ENCODE measurements at places on chromosomes 13 and 19.

DNA sequence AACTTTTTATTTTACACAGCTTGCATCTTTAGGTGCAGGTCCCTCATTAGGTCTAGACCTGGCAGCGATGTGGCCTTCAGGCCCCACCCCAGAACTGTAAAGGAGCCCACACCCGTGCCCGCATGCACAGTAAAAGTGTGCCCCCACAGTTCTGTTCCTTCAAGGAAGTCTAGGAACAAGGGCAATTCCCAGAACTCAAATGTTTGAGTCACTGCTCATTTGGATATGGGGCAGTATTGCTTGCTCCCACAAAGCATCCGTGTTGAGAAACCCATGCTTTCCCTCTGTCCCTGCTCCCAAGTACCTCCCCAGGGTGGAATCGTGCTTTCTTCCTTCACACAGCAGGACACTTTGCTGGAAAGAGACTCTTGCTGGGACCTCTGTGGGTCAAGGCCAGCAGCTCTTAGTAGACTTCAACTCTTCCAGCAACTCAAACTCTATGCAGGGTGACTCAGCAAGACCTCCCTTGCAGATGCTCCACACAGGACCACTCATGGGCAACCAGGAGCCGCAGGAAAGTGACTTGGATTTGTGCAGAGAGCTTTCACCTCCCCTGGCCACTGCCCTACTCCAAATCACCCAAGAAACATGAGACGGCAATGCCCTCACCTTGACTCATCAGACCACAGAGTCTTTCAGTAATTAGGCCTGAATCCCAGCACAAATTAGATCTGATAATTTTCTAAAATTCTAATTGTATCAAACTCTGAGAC is 12.3 kb downstream of the SLC7A1 start:
- no peaks in the 10 kb centered on the region for H3K27me3 ChIP-seq
- DNase-seq: no peak
- H3K4me3 ChIP-seq: no peak overlapping the region

DNA sequence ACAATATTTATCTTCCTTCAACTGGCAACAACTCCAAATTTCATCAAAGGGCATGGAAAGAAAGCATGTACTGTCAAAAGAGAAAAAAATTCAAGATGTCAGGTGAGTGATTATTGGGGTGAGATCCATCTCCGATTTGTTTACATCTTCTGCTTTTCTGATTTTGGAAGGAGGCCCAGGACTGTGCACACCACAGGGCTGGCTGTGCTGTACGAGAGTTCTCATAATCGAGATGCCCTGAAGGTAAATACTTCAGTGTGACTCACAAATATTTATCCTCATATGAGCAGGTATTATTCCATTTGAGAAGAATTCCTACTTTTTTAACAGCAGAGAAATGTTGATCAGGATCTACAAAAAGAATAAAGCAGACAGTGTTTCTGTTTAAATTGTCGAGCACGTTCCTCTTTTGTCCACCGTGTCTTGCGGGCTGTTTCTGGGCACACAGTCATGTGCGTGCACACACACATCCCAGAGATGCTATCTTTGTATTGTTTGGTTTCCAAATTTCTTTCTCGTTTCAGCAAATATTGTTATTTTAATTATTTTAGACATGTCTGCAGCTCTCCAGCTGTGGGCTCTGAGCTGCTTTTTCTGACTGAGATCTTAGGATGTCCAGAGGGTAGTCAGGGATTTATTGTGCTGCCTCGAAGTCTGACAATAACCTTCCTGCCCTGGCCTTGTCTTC is 103.8 kb downstream of the KL start:
- H3K27me3 ChIP-seq: no peaks in the 10 kb centered on the region
- peak overlapping the region; percentile 25 for H3K4me3 ChIP-seq
- H3K27ac ChIP-seq: peak overlapping the region; percentile 72
- H3K36me3 ChIP-seq: peaks cover 9% of the 10 kb centered on the region

DNA sequence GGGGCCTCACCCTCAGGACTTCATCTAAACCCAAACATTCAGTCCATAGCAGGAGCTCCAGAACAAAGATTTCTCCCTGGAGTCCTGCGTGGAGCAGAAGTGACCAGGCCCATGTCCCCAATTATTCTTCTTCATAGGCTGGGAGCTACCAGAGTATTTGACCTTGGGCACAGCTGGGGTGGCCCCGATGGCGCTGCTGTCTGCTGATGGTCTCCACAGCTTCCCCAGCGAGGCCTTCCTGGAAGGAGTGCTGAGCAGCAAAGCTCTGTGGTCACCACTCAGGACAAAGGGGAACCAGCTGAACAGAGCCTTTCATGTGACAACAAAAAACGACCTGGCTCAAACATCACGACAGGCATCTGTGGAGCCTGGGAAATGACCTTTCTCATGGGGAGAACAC is 62.7 kb upstream of the ARGLU1 start:
- H3K36me3 ChIP-seq: no peaks in the 10 kb centered on the region
- H3K4me1 ChIP-seq: peaks cover 23% of the 10 kb centered on the region
- no peak overlapping the region for H3K4me3 ChIP-seq
- no peak overlapping the region for H3K27ac ChIP-seq

GRCh38 chr13:46613409-46614049 is 60.6 kb downstream of the LRCH1 start:
- no peak for DNase-seq
- no peaks in the 10 kb centered on the region for H3K27me3 ChIP-seq
- no peak overlapping the region for H3K4me3 ChIP-seq
- no peak overlapping the region for H3K27ac ChIP-seq
- no peaks in the 10 kb centered on the region for H3K36me3 ChIP-seq

DNA sequence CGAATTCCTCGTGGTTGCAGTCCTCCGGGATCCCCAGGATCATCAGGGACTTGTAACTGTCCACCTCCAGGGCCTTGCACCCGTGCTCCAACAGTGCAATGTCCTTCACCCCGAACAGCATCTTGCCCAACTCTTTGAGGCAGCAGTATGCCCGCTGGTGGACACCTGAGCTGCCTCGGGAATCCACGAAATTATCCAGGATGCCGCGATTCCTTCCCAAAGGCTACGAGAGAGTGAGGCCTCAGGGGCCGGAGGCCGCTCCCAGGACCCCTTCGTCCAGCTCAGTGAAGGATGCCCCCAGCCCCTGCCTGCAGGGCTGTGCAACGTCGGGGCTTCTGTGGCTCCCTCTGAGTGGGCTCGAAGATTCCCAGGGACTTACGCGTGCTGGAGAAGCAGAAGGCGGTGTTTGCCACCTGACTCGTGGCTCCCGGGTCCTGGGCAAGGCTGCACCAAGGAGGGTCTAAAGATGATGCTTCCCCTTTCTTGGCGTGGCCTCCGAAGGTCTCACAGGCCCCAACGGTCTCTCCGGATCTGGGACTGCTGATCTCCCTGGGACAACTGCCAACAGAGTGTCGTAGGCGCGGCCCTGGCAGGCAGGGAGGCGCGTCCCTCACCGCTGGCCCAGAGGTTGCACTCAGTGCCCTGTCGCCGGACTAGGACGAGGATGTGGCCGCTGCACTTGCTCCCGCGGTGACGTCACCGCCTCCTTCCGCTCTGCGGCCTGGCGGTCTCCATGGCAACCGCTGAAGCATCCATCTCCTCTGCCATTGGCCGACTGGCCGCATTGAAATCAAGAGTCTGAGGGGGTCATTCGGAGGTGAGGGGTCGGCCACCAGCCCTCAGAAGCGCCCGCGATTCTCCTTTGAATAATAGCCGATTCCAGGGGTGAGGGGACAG is at the start of gene PNMA8C:
Gene PNMA8C (minus strand): TSS at position 698 of the 897 bp plus-strand sequence. CDS start 577 bp downstream, at position 121.
- DNase-seq: peak; percentile 81
- H3K4me3 ChIP-seq: peak within 1 kb of the TSS; percentile 85
- H3K36me3 ChIP-seq: no peaks in the 10 kb centered on the region
- H3K27ac ChIP-seq: peak within 1 kb of the TSS; percentile 63
- peaks cover 12% of the 10 kb centered on the region for H3K4me1 ChIP-seq

- no peak overlapping the region for H3K27ac ChIP-seq
- no peaks in the 10 kb centered on the region for H3K36me3 ChIP-seq
- H3K4me3 ChIP-seq: no peak overlapping the region
- peaks cover 8% of the 10 kb centered on the region for H3K4me1 ChIP-seq
- no peak for DNase-seq
- peaks cover 67% of the 10 kb centered on the region for H3K27me3 ChIP-seq
These were observed 1.6 kb upstream of the PDE4C start for GRCh38 chr19:18227781-18228271.

GRCh38 chr13:51811046-51811445 is 7.1 kb upstream of the DHRS12 start:
- H3K4me3 ChIP-seq: no peak overlapping the region
- peaks cover 6% of the 10 kb centered on the region for H3K4me1 ChIP-seq
- no peaks in the 10 kb centered on the region for H3K27me3 ChIP-seq
- no peak overlapping the region for H3K27ac ChIP-seq
- no peaks in the 10 kb centered on the region for H3K36me3 ChIP-seq

- no peak for DNase-seq
- peaks cover 7% of the 10 kb centered on the region for H3K27me3 ChIP-seq
- no peak overlapping the region for H3K27ac ChIP-seq
- no peaks in the 10 kb centered on the region for H3K4me1 ChIP-seq
- no peak overlapping the region for H3K4me3 ChIP-seq
- no peaks in the 10 kb centered on the region for H3K36me3 ChIP-seq
These were observed 62.4 kb upstream of the XPO4 start for GRCh38 chr13:20964904-20965303.

GRCh38 chr13:30844548-30845296 is 61.3 kb upstream of the MEDAG start:
- DNase-seq: no peak
- no peak overlapping the region for H3K4me3 ChIP-seq
- no peak overlapping the region for H3K27ac ChIP-seq
- no peaks in the 10 kb centered on the region for H3K36me3 ChIP-seq
- peaks cover 9% of the 10 kb centered on the region for H3K4me1 ChIP-seq

DNA sequence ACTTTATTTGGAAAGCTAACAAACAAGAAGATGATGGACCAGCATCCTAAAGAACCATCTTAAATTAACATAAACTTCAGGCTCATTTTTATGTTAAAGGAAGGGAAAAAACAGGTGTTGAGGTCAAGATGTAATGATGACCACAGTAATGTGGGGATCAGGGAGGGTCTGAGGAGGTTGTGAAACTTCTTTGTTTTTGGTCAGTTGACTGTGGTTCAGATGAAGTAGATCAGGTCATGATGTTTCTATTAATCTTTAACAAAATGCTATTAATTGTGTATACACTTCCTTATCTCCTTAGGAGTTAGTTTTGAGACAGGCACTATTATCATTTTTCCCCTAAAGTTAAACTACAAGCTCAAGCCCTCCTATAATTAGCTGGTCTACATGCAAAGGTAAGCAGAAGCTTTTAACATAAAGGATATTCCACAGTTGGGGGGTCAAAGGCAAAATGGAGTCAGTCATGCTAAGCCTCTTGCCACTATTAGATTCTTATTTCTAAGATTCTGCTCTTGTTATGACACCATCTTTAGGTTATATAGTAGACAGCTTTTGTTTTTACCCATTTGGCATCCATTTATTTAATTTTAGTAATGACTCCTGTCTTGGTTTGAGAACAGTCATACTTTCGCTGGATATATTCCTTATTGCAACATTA is 800.1 kb upstream of the PCDH9 start:
- H3K27me3 ChIP-seq: no peaks in the 10 kb centered on the region
- no peak overlapping the region for H3K27ac ChIP-seq
- DNase-seq: no peak
- no peaks in the 10 kb centered on the region for H3K4me1 ChIP-seq
- no peak overlapping the region for H3K4me3 ChIP-seq

- no peak overlapping the region for H3K4me3 ChIP-seq
- peaks cover 35% of the 10 kb centered on the region for H3K4me1 ChIP-seq
- H3K36me3 ChIP-seq: no peaks in the 10 kb centered on the region
- no peak overlapping the region for H3K27ac ChIP-seq
- no peaks in the 10 kb centered on the region for H3K27me3 ChIP-seq
These were observed 60.8 kb downstream of the KCTD12 start for GRCh38 chr13:76825430-76825829.

- no peak overlapping the region for H3K4me3 ChIP-seq
- peaks cover 4% of the 10 kb centered on the region for H3K4me1 ChIP-seq
- no peak for DNase-seq
- H3K27me3 ChIP-seq: peaks cover 22% of the 10 kb centered on the region
These were observed 2.3 kb downstream of the A1BG start for GRCh38 chr19:58350871-58351557.

GRCh38 chr13:22454586-22454985 is 726.2 kb upstream of the SGCG start:
- peaks cover 3% of the 10 kb centered on the region for H3K27me3 ChIP-seq
- DNase-seq: no peak
- H3K27ac ChIP-seq: no peak overlapping the region
- H3K36me3 ChIP-seq: no peaks in the 10 kb centered on the region
- H3K4me3 ChIP-seq: no peak overlapping the region
- peaks cover 23% of the 10 kb centered on the region for H3K4me1 ChIP-seq
